ENCODE measurements at places on chromosomes 1 and 21.

GRCh38 chr1:93324486-93325464 lies 20.9 kb upstream of the DR1 start:
- DNase-seq, result no peak

DNA sequence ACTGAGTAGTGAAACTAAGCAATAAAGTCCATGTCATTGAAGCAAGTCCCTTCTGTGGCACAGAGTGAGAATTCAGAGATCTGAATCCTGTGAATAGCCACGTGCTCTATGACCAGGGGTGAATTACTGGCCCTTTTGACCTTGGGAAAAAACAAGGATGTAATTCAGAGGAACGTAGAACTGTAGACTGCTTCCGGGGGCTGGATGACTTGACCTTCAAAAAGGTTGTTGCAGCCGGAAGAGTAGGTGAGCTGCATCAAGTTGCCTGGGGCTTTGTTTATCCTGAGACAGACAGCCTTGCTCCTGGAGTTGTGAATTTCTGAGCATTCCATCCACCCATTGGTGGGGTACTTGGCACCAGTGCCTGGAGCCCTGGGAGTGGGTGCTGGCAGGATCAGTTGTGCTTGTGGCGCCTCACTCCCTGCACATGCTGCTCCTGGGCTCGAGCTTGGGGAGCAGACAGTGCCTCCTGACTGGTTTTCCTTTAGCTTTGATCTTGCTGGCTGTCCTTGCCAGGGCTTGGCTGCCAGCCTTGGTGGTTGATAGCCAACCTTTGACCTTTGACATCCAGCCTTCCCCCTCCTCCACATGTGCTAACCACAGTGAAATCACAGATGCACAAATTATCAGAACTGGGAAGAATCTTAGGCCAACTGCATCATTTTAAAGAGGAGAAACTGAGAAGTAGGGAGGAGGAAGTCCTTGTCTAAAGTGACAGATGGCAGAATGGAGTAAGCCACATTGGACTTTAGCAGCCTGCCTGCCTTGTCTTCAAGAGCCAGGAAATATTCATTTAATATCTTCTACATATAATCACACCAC lies 16.2 kb upstream of the MYOG start:
- no peak for DNase-seq

DNA sequence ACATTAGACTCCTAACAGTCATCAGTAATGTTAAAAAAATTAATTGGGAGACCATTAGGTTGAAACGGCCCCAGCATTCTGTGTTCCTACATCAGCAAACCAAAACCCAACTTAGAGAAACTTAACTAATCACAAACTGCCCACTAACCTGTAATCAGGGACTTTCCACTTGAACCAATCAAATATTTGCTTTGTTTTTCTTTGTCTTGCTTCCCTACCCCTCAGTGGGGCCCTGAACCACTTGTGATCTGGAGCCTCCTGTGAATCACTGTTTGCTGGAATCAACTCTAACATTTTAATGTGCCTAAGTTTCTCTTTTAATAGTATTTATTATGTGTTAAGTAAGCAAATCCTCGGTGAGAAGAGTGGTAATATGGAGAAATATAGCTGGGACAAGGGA lies 64.0 kb downstream of the ABCA4 start:
- no peak for DNase-seq

- no peak for DNase-seq
These were observed 136.0 kb downstream of the GDAP2 start for GRCh38 chr1:117793413-117793812.

DNA sequence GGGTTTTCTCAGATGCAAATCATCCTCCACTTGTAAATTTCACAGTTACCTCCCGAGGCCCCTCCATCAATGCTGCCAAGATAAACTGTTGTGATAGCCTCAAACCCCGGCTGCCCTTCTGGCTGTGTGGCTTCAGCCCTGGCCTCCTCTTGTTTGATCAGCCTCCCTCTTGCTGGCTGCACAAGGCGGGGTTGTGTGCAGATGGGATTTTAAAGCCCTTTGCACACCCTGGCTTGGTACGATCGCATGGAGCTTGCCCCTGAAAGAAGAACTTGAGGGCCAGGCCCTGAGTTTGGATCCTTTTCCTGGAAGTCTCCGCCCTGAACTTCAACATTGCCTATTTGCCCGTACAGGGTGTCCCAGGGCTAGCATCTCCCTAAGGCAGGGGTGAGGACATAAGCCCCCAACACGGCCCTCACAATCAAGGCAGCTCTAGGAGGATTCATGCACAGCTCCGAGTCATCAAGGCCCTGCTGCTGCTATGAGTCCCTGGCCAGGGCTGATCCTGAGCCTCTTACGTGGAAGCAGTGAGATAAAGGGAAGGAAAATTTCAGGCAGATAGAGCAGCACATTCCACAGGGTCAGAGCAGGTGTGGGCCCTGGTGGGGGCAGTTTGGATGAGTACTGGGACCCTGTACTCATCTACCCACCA lies 181.2 kb upstream of the VAMP3 start:
- no peak for DNase-seq

DNA sequence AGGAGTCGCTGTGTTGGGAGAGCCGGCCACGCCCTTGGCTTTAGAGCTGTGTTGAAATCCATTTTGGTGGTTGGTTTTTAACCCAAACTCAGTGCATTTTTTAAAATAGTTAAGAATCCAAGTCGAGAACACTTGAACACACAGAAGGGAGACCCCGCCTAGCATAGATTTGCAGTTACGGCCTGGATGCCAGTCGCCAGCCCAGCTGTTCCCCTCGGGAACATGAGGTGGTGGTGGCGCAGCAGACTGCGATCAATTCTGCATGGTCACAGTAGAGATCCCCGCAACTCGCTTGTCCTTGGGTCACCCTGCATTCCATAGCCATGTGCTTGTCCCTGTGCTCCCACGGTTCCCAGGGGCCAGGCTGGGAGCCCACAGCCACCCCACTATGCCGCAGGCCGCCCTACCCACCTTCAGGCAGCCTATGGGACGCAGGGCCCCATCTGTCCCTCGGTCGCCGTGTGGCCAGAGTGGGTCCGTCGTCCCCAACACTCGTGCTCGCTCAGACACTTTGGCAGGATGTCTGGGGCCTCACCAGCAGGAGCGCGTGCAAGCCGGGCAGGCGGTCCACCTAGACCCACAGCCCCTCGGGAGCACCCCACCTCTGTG lies 4.7 kb downstream of the C1orf35 start:
- no peak for DNase-seq

DNA sequence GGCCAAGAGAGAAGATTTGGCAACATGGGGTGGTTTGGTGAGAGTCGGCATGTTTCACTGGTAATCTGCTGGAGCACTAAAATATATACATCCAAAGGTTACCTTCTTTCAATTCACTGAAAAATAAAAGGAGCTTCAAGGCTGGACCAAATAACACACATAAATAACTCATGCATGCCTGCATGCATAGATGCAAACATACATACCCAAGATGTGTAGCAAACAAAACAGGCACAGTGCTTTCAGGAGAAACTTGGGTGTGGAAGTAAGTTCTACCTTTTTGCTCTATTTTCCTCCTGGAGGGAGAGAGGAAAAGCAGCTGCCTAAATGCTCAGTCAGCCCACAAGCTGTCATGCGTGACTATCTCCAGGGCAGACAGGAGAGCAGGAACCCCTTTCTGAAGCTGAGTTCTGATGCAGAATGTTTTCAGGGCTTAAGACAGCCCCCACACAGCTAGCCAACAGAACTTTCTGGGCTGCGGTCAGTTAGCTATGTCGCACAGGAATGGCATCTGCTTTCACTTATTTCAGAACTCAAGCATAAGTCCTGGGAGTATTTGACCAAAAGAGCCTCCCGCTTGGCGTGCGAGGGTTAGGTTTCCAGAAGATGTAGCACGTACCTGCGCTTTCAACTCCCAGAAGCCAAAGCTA lies 166.2 kb downstream of the TOMM20 start:
- DNase-seq, result no peak

- DNase-seq, result no peak
These were observed 1324.0 kb downstream of the AMY1C start for GRCh38 chr1:105073660-105074059.

- no peak for DNase-seq
These were observed 48.9 kb downstream of the AK4 start for GRCh38 chr1:65196926-65197325.

GRCh38 chr1:36885540-36886357 lies 148.6 kb downstream of the GRIK3 start:
- no peak for DNase-seq

DNA sequence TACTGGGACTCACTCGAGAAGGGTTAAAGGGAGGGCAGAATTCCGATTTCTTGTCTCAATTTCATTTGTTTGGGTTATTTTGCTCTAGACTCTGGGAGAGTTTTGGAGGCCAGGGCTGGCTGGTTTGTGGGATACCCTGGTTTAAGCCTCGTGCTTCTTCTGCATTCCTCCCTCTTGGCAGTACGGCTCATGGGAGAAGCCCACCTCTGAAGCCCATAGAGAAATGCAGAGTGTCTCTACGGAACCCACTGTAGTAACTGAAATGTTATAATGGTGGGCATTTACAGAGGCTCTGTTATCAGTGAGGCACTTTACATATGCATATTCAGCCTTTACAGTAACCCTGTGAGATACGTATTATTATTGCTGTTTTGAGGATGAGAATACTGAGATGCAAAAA lies 43.9 kb downstream of the ROR1 start:
- DNase-seq, result no peak

Data from upper lobe of right lung (tissue), 1 donor.